ENCODE measurements at places on chromosomes 1 and 21. TPM values are rescaled to one million over a fixed set of nuclear protein-coding genes. Genes with fewer than 3 reads are reported as not detected.

DNA sequence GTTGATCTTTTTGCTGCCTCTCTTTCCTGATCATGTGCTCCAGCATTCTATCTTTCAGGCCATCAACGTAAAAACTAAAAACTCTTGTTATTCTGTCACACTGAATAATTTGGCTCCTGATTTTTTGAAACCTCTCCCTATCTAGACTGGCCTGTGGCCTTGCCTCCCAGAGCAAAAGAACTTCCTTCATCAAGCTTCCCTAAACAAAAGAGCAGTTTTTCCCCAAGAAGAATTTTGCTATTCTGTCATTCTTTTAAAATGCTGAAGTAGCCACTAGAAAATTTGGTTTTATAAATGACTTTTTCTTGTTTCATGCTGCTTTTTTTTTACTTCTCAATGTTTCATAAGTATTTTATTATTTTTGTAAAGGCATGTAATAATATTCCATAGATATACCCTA is 37.1 kb upstream of the CR2 start:
- DNase-seq, result no peak

GRCh38 chr1:221939607-221940006 is 197.7 kb upstream of the DUSP10 start:
- no peak for DNase-seq

DNA sequence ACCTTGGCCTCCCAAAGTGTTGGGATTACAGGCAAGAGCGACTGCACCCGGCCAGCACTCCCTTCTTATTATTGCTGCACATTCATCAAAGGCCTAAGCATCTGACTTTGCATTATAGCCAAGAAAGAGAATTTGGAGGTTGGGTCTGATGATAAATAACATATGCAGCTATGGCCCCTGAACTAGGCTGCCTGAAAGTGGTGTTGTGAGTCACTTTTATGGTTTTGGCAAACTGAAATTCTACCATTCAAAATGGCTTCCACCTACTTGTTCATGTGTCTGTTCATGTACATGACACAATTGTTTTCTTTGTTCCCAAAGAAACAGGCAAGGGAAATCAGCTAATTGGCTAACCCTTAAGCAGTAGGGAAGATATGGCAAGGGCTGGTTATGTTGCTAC is 25.0 kb upstream of the UAP1 start:
- DNase-seq, result no peak

Gene OLFML3
- 15.8 TPM for total RNA-seq

Gene PKP1
- total RNA-seq, result 82.9 TPM

Gene TTC22
- 30.4 TPM for total RNA-seq

Measured in prostate gland (tissue), 2 donors.